ENCODE measurements at places on chromosomes 2 and 18.
A peak's percentile ranks its signal among the peaks of the same experiment; 100 is the strongest.

- peak; percentile 53 for DNase-seq
These were observed 230.9 kb upstream of the SMAD2 start for GRCh38 chr18:48161191-48161910.

GRCh38 chr18:59021500-59021899, 118.2 kb upstream of the SEC11C start:
- DNase-seq = no peak

- peak; percentile 98 for DNase-seq
These were observed 17.3 kb upstream of the ANXA4 start for GRCh38 chr2:69724540-69725159.

DNA sequence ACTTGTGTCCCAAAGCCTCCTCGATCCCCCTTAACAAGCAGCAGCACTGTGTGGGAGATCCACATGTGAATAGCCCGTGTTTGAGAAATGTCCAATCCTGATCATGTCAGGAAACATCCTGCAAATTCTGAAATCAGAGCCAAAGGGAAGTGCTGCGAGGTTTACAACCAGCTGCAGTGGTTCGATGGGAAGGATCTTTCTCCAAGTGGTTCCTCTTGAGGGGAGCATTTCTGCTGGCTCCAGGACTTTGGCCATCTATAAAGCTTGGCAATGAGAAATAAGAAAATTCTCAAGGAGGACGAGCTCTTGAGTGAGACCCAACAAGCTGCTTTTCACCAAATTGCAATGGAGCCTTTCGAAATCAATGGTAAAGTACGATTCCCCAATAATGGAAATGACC, at the start of gene MARCO:
TSS of gene MARCO (plus strand) at position 164 of the 400 bp plus-strand sequence. CDS start at position 271, 107 bp downstream.
- no peak for DNase-seq

GRCh38 chr18:48475635-48476549, 62.9 kb upstream of the CTIF start:
- DNase-seq = peak; percentile 93

- DNase-seq = peak; percentile 75
These were observed 209.2 kb downstream of the ZNF407 start for GRCh38 chr18:74806700-74807416.

- peak; percentile 29 for DNase-seq
These were observed 191.0 kb downstream of the NEDD4L start for GRCh38 chr18:58235001-58235436.

- peak; percentile 34 for DNase-seq
These were observed 48.1 kb downstream of the TMEM185B start for GRCh38 chr2:120174963-120175581.

DNA sequence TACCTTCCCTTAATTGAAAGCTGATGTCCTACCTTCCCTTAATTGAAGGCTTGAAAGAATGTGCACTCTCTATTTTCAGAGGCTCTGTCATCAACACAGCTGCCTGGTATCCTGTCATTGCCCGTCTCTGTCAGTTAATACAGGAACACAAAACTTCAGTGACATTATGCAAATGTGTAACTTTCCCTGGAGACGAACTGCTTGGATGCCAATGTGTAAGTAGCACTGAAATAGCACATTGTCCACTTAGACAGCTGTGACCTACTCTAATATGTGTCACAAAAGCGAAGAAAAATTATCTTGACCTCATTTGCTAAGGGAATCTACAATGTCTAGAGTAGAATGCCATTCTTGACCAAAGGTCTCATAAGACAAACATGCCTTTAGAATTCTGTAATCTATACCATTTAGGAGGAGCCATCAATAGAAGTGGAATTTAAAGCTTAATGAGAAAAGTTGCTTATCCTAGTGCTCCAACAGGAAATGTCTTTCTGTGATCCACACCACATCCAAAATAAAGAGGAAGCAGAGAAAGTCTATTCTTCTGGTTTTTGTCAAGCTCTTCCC, 138.1 kb downstream of the BARD1 start:
- no peak for DNase-seq

- no peak for DNase-seq
These were observed 26.2 kb upstream of the GALNT3 start for GRCh38 chr2:165820296-165820695.

DNA sequence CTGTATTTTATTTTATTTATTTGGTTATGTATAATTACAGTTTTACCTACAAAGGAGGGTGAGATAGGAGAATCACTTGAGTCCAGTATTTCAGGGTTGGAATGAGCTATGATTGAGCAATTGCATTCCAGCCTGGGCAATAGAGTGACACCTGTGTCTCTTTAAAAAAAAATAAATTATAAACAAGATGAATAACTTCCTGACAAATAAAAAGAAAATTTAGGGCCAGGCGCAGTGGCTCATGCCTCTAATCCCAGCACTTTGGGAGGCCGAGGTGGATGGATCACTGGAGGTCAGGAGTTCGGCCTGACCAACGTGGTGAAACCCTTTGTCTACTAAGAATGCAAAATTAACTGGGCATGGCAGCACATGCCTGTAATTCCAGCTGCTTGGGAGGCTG, 17.3 kb downstream of the MTA3 start:
- peak; percentile 66 for DNase-seq

GRCh38 chr18:39841482-39842365, 2113.3 kb upstream of the PIK3C3 start:
- peak; percentile 45 for DNase-seq

DNA sequence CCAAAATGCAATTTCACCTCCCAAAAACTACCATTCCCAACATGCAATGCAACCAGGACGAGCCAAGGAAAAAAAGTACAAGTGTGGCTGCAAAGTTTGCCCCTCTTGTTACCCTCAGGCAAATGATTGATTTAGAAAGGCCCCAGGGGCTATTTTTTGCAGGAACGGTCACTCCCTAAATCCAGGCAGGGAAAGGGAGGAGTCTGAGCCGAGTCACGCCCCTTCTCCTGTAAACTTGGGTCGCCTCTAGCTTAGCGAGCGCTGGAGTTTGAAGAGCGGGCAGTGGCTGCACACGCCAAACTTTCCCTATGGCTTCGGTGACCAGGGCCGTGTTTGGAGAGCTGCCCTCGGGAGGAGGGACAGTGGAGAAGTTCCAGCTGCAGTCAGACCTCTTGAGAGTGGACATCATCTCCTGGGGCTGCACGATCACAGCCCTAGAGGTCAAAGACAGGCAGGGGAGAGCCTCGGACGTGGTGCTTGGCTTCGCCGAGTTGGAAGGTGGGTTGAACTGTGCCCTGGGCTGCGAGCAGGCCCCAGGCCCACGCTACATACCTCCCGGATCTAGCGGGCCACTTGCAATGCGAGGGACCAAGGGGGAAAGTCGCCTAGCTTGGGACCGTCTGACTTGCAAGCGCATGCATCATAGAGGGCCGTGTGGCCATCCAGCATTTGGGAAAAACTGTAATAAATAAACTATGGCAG, at the start of gene GALM:
TSS of gene GALM (plus strand) at position 261 of the 702 bp plus-strand sequence. CDS start at position 309, 48 bp downstream.
- DNase-seq = peak; percentile 98

- DNase-seq = no peak
These were observed 121.8 kb downstream of the FHOD3 start for GRCh38 chr18:36419188-36419899.

GRCh38 chr2:104582471-104582870, 271.4 kb upstream of the POU3F3 start:
- DNase-seq = no peak

DNA sequence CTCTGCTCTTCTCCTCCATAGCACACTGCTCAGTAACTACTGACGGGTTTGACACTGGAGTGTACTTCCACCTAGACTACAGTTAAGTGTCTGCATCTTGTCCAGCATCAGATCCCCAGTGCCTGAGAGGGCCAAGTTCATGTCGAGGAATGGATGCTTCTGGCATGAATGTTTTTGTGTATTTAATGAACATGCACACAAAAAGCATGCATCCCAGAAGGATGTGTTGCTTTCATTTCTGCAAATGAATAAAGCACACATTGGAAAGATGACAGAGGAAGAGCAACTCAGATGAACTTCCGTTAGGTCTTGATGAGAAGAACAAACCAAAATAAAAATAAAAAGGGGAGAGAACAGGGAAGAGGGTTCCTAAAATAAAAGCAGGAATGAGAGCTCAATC, 27.9 kb downstream of the C2orf49 start:
- DNase-seq = no peak

- DNase-seq = no peak
These were observed 9.5 kb downstream of the INPP1 start for GRCh38 chr2:190352668-190353536.

- peak; percentile 37 for DNase-seq
These were observed 99.5 kb downstream of the MEIS1 start for GRCh38 chr2:66534461-66534860.
